ENCODE measurements at places on chromosomes 4 and X.

GRCh38 chrX:79117078-79117477 lies 27.4 kb upstream of the GPR174 start:
- no peak for DNase-seq

- DNase-seq = no peak
These were observed 1.2 kb downstream of the RASL11B start for GRCh38 chr4:52863324-52863723.

- no peak for DNase-seq
These were observed 292.8 kb upstream of the BOD1L1 start for GRCh38 chr4:13920111-13920875.

DNA sequence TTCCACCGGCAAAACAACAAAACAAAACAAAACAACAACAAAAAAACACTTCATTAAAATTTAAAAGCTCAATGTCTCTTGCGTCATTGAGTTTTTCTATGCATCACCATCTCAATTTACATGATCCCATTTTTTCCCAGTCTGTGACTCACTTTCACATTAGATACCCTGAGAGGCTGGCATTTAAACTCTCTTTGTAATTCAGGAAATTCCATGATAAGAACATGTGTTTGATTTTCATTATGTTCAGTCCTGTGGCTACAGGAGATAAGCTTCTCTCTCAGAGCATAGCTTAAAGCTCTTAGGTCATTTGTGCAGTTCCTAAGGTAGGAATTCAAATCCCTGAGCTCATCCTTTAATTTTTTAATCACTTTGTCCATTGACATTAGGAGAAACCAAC lies 104.6 kb downstream of the NBDY start:
- DNase-seq = no peak

GRCh38 chrX:109735202-109735744 lies 2.2 kb upstream of the ACSL4 start:
- DNase-seq = no peak

- no peak for DNase-seq
These were observed 14.2 kb downstream of the VEGFC start for GRCh38 chr4:176778491-176778890.

DNA sequence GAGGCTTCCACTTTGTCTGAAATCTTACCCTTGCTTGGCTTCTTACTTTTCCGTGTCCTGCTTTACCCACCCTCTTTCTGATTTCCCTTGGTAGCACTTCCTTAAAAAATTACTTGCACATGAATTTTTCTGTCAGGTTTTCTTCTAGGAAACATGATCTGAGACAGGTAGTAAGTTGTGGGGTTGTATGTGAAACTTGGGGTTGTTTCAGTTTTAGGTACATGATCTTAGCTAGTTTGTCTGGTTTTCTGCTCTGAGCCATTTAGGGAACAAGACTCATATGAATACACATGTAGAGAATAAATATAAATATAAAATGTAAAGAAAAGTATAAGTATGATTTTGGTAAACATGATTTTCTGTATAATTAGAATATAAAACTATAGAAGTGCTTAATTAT lies 17.4 kb upstream of the ARMCX2 start:
- no peak for DNase-seq
